Activated T-helper 2 cell treated with anti-CD3 and anti-CD28 coated beads, Interferon-gamma antibody, Interleukin-2, Interleukin-4, amounts not matched to agents 10 μg/mL and 5 μg/mL and 100 μg/mL, durations not matched to agents 14 hours and 24 hours and 36 hours (primary cell): ENCODE measurements at places on chromosomes 5 and 9. TPM values are rescaled to one million over a fixed set of nuclear protein-coding genes. Genes with fewer than 3 reads are reported as not detected.

DNA sequence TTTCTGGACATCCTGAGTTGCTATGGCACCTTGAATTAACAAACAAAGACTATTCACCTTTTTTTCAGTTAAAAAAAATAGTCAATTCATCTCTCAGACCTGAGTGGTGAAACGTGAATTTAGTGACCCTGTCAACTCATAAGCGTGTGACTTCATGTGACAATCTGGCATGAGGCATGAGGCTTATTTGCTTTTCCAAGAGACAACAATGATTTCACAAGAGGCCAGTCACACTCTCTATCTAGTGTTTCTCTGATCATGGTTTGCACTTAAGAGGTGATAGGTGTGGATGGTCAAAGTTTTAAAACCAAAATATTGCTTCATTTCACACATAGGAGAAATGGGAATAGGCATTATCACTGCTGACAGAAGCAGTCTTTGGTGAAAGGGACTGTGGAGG, 559.6 kb upstream of the ACO1 start:
- H3K27ac ChIP-seq = no peak overlapping the region
- no peaks in the 10 kb centered on the region for H3K27me3 ChIP-seq
- DNase-seq = no peak
- H3K4me3 ChIP-seq = no peak overlapping the region
- H3K4me1 ChIP-seq = peaks cover 2% of the 10 kb centered on the region

The FGF1 gene
- total RNA-seq = not detected in 2 replicates

The ZNF462 gene
- 0.09 and 0.11 TPM in 2 replicates for total RNA-seq

The RNF44 gene
- 64.7 and 70.3 TPM in 2 replicates for total RNA-seq

The RNF130 gene
- 10.0 and 10.3 TPM in 2 replicates for total RNA-seq

- no peak overlapping the region for H3K4me3 ChIP-seq
- peaks cover 44% of the 10 kb centered on the region for H3K4me1 ChIP-seq
- no peaks in the 10 kb centered on the region for H3K27me3 ChIP-seq
- H3K27ac ChIP-seq = no peak overlapping the region
Observed at GRCh38 chr9:91126761-91127445, 234.8 kb downstream of the AUH start.

- H3K36me3 ChIP-seq = peaks cover 95% of the 10 kb centered on the region
- no peak for DNase-seq
- no peak overlapping the region for H3K4me3 ChIP-seq
- H3K4me1 ChIP-seq = peaks cover 16% of the 10 kb centered on the region
- no peaks in the 10 kb centered on the region for H3K27me3 ChIP-seq
Observed at GRCh38 chr9:2790466-2790865, 53.4 kb downstream of the PUM3 start.

The TMEFF1 gene
- total RNA-seq = 0.52 and 1.1 TPM in 2 replicates

DNA sequence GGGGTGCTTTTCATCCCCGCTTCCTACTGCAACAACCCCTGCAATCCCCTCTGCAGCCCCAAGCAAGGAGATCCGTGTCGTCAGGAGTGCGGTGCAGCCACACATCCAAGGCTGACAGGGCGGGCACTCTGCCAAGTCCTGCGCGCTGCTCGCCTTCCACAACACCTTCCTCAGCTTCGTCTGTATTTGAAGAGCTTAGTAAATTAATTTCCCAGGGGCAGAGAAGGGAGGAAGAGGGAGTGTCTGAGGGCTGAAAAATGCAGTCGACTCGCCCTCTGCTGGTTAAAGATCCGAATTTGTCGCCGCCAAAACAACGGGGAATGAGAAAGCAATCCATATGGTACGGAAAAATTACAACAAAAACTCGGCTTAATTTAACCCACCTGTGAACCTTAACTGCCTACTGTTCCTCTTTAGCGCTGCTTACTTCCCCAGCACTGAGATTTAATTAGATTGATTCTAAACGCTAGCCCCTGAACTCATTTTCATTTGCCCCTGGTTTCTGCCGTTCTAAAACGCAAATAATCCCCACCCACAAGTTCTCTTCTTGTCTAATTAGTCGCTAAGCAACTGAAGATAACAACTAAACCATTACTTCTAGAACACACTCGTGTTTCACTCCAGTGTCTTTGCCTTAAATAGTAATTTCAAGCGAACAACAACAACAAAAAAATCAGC, 10.9 kb upstream of the PCDHB1 start:
- no peak overlapping the region for H3K4me3 ChIP-seq
- H3K27me3 ChIP-seq = no peaks in the 10 kb centered on the region
- no peak for DNase-seq

- H3K27me3 ChIP-seq = no peaks in the 10 kb centered on the region
- DNase-seq = no peak
- no peak overlapping the region for H3K27ac ChIP-seq
- no peaks in the 10 kb centered on the region for H3K36me3 ChIP-seq
- no peaks in the 10 kb centered on the region for H3K4me1 ChIP-seq
Observed at GRCh38 chr5:156042726-156043125, 284.2 kb upstream of the SGCD start.

DNA sequence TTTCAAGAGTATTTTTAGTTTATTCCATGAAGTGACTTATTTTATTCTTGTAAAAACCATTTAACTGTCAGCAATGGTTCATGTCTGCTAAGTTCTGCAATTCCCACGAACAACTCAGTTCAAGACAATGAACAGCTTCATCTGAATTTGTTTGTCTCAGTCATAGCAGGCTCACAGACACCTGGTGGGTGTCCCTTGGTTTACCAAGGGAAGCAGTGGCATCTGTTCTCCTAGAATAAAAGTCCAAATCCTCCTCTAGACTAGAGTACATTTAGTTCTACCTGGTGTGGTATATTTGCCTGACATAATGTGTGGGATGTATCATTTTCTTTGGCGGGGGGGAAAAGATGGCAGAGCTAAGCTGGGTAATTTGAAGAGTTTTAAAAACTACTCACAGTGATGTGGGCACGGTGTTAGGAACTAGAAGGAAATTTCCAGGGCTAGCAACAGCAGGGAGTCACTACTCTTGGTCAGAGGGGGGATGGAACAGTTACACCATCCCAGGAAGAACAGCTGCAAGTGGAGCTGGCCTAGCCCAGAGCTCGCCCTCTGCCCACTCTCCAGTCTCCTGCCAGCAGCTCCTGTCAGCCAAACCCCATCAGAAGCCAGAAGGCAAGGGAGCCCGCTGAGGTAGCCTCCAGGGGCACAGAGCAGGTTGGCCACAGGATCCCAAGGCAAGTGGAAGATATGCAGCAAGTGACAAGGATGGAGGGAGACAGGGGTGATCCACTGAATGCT, 100.3 kb downstream of the PJA2 start:
- no peak for DNase-seq
- no peak overlapping the region for H3K27ac ChIP-seq
- H3K4me1 ChIP-seq = no peaks in the 10 kb centered on the region
- H3K27me3 ChIP-seq = peaks cover 3% of the 10 kb centered on the region

DNA sequence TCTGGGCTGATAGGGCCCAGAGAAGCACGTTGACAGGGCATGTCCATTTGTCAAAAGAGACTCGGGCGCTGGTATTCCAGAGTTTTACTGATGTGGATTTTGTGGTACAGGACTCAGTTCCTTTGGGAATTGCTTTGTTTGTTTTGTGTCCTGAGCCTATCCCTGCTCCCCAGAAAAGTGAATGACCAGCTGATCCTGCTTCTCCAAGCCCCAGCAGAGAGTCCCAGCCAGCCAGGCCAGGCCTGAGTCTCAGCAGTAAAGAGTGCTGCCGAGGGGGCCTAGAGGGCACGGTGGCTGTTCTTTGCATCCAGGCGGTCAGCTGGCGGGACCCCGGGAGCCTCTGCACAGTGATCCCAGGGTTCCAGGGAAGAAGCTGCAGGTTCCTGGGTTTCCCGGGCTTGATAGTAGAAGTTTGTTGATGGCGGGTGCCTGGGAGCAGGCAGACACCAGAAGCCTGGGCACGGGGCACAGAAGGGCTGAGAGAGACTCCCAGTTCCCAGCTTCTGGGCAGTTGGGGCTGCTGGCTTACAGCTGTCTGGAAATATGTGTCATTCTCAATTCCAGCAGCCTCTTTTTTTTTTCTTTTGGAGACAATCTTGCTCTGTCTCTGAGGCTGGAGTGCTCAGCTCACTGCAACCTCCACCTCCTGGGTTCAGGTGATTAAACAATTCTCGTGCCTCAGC, 8.7 kb downstream of the PRDM12 start:
- H3K27me3 ChIP-seq = peaks cover 13% of the 10 kb centered on the region
- H3K4me1 ChIP-seq = no peaks in the 10 kb centered on the region
- no peak for DNase-seq
- H3K4me3 ChIP-seq = no peak overlapping the region
- no peaks in the 10 kb centered on the region for H3K36me3 ChIP-seq

DNA sequence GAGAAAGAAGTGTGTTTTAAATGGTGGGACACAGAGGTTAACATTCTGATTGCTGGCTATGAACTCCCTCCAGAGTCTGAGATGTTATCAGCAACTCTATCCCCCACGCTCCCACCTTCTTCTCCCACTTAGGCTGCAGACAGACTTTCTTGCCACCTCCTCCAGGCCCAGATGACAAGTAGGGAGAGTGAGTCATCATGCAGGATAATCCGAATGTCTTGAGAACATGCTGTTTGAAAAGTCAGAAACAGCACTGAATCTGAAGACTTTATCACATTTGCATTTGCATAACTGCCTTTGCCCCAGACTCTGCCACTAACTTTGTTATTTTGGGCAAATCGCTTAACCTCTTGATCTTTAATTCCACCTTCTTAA, 139.8 kb downstream of the ESM1 start:
- no peaks in the 10 kb centered on the region for H3K36me3 ChIP-seq
- H3K4me3 ChIP-seq = no peak overlapping the region
- H3K27ac ChIP-seq = no peak overlapping the region
- H3K27me3 ChIP-seq = peaks cover 13% of the 10 kb centered on the region
- H3K4me1 ChIP-seq = peaks cover 12% of the 10 kb centered on the region

The OTP gene
- total RNA-seq = not detected in 2 replicates

- no peak overlapping the region for H3K4me3 ChIP-seq
- H3K36me3 ChIP-seq = no peaks in the 10 kb centered on the region
- no peak for DNase-seq
Observed at GRCh38 chr5:73229271-73229670, 56.3 kb downstream of the TMEM174 start.

DNA sequence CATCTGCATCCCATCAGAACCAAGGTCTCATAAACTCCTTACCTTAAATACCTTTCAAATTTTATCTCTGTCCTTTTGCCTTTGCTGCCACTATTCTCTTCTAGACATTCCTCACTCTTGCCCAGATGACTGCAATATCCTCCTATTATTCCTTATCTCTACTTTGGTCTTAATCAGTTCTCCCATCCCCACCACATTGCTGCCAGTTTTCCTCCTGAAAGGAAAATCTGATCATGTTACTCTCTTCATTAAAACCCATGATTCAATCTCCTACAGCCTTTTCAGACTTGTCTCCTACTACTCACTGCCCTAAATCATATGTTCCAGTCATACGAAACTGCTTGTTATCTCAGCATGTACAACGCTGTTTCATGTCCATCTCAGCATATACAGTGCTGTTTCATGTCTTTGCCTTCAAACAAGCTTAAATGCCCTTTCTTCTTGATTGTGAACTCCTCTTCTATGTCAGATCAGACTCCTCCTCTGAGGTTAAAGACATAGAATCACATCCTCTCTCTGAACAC, 152.6 kb upstream of the FST start:
- no peaks in the 10 kb centered on the region for H3K27me3 ChIP-seq
- no peak for DNase-seq
- no peaks in the 10 kb centered on the region for H3K36me3 ChIP-seq
- H3K4me1 ChIP-seq = no peaks in the 10 kb centered on the region

DNA sequence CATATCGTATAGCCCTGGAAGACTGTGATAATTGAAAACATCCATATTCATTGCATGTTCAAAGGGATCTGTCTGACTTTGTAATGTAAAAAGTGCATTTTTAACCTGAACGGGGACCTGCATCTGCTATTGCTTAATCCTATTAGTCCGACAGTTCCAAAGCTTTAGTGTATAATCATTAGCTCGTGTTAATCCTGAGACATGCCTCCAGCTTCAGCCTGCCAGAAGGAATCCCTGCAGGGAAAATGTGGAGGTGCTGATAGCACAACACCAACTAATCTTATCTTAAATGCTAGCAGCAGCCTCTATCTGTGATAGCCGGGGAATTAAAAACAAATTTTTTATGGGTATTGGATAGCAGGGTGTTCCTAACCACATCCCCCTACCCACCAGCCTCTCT, 495.2 kb downstream of the TLE4 start:
- H3K36me3 ChIP-seq = no peaks in the 10 kb centered on the region
- H3K4me3 ChIP-seq = no peak overlapping the region
- H3K27me3 ChIP-seq = no peaks in the 10 kb centered on the region
- no peak for DNase-seq
- H3K27ac ChIP-seq = no peak overlapping the region

DNA sequence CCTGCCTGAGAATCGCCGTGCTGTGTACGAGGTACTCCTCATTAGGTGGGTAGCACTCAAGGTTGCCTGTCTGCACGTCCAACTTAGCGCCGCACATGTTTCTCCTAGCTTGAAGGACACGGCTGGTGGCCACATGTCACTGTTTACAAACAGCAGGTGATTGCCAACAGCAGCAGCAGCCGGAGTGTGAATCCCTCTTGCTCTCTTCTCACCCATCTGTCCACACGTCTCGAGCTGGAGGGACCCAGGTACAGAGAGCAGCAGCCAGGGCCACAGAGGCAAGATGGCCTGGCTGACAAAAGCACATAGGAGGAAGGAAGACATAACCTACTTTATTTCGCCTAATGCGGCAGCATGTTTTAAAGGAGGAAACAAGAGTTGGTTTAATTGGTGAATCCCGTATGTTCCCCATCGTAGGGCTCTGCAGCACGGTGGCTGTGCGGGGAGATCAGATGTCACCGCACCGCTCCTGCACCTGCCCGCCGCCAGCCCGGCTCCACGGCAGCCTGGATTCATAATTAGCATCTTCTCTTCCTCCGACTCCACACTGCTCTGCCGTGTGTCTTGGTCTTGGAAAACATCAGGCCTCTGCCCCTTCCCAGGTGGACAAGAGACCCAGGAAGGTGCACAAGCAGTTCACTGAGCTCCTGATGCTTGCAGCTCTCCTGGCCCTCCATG, 201.6 kb upstream of the IRX1 start:
- no peaks in the 10 kb centered on the region for H3K36me3 ChIP-seq
- DNase-seq = no peak
- H3K4me3 ChIP-seq = no peak overlapping the region
- no peaks in the 10 kb centered on the region for H3K4me1 ChIP-seq
- H3K27me3 ChIP-seq = no peaks in the 10 kb centered on the region
- H3K27ac ChIP-seq = no peak overlapping the region

GRCh38 chr5:32436553-32437242, 7.8 kb downstream of the ZFR start:
- no peak for DNase-seq
- H3K27ac ChIP-seq = no peak overlapping the region
- H3K36me3 ChIP-seq = peaks cover 41% of the 10 kb centered on the region
- peaks cover 18% of the 10 kb centered on the region for H3K4me1 ChIP-seq

The SPINK6 gene
- not detected in 2 replicates for total RNA-seq

The PCDHGA11 gene
- 0.21 and 0.39 TPM in 2 replicates for total RNA-seq

DNA sequence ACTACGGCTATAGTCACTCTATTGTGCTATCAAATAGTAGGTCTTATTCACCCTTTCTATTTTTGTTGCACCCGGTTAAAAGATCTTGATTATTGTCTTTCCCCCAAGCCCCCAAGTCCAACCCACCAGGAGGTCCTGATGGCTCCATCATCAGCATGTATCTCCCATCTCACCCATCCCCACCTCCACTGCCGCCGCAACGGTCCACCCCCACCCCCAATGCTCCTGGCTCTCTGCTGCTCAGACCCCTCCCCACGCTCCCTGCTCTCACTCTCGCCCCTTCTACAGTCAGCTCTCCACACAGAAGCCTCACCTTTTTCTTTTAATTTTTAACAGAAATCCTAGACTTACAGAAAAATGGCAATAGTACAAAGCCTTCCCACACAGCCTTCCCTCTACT, 51.5 kb upstream of the SH3PXD2B start:
- no peaks in the 10 kb centered on the region for H3K4me1 ChIP-seq
- no peak for DNase-seq
- no peak overlapping the region for H3K4me3 ChIP-seq
- H3K36me3 ChIP-seq = no peaks in the 10 kb centered on the region
- no peaks in the 10 kb centered on the region for H3K27me3 ChIP-seq
- H3K27ac ChIP-seq = no peak overlapping the region
